Aorta (tissue), 5 donors: ENCODE measurements at places on chromosomes 3 and 15.

- no peak for DNase-seq
These were observed 183.9 kb downstream of the PDCD6IP start for GRCh38 chr3:33982269-33982798.

DNA sequence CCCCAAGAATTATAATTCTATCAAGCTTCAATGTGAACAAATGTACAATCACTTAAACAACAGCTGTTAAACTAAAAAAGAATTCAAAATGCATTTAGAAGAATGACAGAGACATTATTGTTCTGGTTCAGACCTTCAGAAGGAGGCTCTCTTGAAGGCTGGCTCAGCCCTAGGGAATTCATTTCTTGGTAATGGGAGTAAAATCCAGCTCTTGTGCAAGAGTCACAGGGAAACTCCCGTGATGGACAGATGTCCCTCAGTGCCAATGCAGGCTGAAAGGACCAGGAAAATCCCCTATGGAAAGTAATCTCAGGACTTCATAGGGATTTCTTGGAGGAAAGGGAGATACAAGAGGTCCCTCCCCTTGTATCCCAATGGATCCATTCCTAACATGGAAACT lies 149.9 kb upstream of the STT3B start:
- no peak for DNase-seq

DNA sequence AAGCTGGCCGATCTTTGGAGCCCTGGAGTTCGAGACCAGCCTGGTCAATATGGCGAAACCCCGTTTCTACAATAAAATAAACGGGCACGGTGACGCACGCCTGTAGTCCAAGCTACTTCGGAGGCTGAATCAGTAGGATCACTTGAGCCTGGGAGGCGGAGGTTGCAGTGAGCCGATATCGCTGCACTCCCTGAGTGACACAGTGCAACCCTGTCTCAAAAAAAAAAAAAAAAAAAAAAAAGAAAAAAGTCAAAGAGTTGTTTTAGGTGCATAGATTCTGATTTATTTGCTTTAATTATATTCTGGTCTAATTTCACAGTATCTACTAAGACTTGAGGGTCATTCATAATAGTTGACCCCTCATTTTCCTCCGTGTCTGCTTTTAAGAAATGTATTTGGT lies 1.7 kb downstream of the ARL13B start:
- no peak for DNase-seq

- DNase-seq, result peak; percentile 85
These were observed 48.5 kb downstream of the CHCHD6 start for GRCh38 chr3:126752303-126753190.

- DNase-seq, result no peak
These were observed 16.5 kb downstream of the PODXL2 start for GRCh38 chr3:127645371-127646015.

- DNase-seq, result no peak
These were observed 43.8 kb upstream of the FBXL22 start for GRCh38 chr15:63553388-63553791.

DNA sequence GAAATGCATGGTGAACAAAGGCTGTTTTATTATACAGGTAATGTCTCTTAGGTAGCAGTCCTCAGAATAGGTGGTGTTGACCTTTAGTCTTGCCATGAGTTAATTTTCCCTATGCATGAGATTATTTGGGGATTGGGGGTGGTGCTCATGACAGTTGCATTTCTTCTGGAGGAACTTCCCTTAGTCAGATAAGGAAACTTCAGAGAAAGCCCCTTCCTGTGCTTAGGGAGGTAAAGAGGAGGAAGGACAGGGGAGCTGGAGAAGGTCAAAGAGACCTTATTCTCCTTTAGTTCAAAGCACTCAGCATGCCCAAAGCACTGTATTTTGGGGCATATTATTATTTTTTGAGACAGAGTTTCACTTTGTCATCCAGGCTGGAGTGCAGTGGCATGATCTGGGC lies 47.7 kb downstream of the ZBTB11 start:
- DNase-seq, result no peak

DNA sequence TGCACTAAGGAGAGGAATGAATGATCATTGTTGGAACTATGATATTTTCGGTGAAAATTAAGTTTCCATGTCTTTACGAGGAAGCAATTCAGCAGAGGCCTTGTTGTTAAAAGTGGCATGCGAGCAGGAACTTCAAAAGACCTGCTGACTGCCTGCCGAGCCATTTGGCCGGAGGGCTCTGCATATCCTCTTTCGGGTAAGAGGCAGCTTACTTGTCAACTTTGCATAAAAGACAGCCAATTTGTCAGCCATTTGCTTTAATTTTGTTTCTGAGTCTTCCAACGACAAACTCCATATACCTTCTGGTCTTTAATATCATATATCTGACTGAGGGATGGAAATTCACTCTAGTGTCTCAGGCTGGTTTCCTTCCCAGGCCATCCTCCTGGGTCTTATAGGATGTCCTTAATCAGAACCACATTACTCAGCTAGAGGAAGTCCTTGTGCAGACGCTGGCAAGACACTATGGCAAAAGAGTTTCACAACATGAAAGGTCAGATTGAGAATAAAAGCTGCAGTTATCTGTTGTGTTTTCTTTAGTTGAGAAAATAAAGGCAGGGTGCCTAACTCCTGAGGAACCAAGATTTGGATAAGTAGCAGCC lies 128.7 kb upstream of the WNT5A start:
- peak; percentile 70 for DNase-seq

GRCh38 chr3:99850608-99851007 lies 32.9 kb downstream of the CMSS1 start:
- no peak for DNase-seq
